SHP77 treated with DMSO at 0.1 percent for 48 hours (cell line): ENCODE measurements at places on chromosomes 6 and 20.
A peak's percentile ranks its signal among the peaks of the same experiment; 100 is the strongest.

- DNase-seq = no peak
Observed at GRCh38 chr20:45114465-45115385, at the start of gene WFDC5. WFDC5 (minus strand) TSS chr20:45115174; CDS start chr20:45115083, 91 bp downstream.

GRCh38 chr6:47698342-47698787, at the start of gene ADGRF4:
ADGRF4 (plus strand) TSS chr6:47698580; CDS start chr6:47707246, 8,666 bp downstream.
- DNase-seq = no peak

GRCh38 chr6:33695451-33695887, 16.0 kb downstream of the UQCC2 start:
- no peak for DNase-seq

- DNase-seq = no peak
Observed at GRCh38 chr6:118397671-118398465, 150.2 kb upstream of the PLN start.

DNA sequence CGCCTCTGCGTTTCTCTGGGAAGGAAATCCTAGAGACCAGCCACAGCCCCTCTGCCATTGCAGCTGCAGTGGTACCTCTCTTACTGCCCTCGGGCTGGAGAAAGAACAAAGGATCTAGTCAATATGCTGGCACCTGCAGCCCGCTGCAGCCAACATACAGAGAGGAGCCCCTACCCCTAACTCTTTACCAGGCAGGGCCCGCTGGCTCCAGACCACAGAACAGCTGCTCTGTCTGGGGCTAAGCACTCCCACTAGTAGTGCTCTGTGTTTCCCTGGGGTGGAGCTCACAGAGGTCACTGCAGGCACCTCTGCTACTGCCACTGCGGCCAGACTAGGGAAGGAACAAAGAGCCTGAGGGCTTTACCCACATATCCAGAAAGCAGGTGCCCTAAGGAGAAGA, 93.8 kb upstream of the IMPG1 start:
- no peak for DNase-seq

- no peak for DNase-seq
Observed at GRCh38 chr6:136641873-136642465, 91.7 kb upstream of the MAP7 start.

- no peak for DNase-seq
Observed at GRCh38 chr6:41439524-41440418, 104.4 kb downstream of the NCR2 start.

DNA sequence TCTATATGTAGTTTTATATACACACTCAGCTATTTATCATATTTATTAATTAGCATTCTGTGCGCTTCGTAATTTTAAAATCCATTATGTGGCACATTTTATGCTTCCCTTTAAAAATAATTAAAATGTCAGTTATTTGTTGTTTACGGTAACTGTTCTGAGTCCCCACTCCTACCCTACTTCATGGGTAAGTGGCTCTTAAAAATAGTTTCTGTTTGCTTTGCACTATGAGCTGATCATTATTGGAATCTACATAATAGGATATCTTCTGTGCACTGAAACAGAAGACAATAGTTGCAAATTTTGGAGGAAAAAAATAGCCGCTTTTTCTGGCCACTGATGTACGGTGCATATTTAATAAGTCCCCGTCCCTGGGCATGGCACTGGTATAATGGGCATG, 25.2 kb downstream of the LCA5 start:
- no peak for DNase-seq

- no peak for DNase-seq
Observed at GRCh38 chr6:43579171-43579570, 3.2 kb downstream of the POLH start.

- DNase-seq = no peak
Observed at GRCh38 chr6:157592541-157592940, 211.6 kb downstream of the ZDHHC14 start.

DNA sequence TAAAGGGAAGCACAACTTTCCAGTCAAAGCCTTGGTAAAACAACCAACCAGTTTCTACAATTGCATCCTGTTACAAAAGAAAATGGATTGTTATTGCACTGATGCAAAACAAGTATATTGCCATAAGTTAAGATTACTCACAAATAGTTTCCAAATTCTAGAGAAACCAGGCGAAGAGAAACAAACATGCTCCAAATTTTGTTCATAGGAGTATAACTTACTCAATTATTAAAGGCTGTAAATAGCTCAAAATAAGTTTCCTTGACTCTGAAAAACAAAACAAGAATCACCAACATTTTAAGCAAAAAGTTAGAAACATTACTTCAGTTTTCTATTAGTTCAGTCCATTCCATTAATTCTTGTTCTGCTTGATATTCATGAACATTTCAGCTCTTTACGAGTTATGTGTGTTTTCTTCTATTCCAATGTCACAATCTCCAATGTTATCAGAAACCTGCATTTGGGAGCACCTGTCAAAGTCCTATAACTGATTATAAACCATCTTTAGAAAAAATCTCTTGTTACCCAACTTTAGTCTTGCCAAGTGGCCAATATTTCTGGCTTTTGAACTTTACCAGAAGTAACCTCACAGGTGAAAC, 137.9 kb upstream of the THBS2 start:
- DNase-seq = no peak

GRCh38 chr20:34016736-34017135, 23.0 kb downstream of the RALY start:
- no peak for DNase-seq

DNA sequence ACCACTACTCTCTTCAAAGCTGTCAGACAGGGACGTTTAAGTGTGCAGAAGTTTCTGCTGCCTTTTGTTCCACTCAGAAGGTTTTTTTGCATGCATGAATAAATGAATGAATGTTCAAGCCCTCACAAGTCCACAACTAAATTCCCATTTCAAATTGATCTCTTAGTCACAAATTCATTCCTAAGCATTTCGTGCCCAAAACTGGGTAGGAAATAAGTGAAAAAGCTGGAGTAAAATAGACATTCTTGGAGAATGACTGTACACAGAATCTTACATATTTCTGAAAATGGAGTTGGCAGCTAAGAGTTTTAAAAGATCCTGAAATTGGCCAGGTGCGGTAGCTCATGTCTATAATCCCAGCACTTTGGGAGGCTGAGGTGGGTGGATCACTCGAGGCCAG, 117.6 kb downstream of the PERP start:
- DNase-seq = no peak

DNA sequence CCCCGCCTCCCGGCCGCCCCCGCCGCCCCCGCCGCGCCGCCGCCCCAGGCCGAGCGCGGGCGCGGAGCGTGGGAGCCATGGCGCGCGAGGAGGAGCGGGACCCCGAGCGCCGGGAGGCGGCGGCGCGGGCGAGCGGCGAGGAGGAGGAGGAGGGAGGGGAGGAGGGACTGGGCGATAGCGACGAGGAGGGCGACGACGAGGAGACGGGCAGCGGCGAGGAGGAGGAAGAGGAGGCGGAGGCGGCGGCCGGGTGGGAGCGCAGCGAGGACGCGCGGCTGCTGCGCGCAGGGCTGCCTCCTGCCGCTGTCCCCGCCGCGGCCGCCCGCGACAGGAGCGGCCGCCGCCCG, at the start of gene SLC24A3:
Gene SLC24A3 (plus strand): TSS at position 174 of the 347 bp plus-strand sequence.
- no peak for DNase-seq

DNA sequence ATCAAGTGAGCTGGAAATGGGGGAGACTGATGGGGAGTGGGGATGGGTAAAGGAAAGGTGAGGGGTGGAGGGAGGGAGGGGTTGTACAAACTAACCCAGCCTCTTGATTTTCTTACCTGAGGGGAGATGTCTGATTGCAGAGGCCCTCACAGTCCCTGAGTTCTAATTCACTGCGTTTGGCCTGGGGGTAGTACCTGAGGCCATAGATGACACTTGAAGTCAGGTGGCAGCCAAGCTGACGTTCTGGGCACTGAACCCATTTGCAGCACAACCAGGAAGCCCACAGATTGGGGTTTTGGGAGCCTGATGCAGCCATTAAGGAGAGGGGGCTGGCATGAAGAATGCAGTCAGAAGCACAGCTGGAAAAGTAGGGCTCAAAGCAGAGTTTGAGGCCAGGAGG, 153.8 kb upstream of the DTNBP1 start:
- no peak for DNase-seq

- DNase-seq = peak; percentile 5
Observed at GRCh38 chr6:1724124-1724523, 114.4 kb downstream of the FOXC1 start.

GRCh38 chr20:50859161-50859560, 64.3 kb downstream of the BCAS4 start:
- DNase-seq = no peak

DNA sequence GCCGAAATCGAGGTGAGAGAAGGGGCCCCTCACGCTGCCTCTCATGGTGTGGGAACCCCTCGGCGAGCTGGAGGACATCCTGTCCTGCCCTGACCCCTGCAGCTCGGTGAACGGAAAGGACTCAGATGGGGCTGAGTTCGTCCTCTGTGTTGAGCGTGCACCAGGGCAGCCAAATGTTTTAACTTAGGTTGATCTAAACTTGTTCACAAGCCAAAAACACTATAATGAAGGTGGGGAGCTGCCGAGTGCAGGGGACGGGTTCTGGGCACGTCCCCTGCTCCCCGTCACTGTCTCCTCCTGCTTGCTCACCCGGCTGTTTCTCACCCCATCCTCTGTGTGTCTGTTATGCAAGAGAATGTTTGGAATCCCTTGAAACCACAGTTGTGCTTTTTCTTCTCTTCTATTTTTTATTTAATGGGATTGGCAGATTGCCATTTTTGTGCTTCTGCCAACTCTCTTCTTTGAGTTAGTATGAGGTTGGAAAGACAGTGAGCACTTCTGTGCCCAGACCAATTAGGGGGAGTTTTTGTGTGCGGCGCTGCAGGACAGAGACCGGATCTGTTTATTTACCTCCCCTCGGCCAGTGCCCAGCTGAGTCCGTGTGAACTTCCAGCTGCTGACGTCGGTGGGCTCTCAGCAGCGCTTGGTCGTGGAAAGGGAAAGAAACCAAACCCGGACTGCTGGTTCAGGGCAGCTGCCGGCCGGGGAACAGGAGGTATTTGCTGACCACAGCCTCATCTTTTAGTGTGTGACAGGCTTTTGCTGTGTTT, 158.1 kb downstream of the DTNBP1 start:
- DNase-seq = peak; percentile 80

DNA sequence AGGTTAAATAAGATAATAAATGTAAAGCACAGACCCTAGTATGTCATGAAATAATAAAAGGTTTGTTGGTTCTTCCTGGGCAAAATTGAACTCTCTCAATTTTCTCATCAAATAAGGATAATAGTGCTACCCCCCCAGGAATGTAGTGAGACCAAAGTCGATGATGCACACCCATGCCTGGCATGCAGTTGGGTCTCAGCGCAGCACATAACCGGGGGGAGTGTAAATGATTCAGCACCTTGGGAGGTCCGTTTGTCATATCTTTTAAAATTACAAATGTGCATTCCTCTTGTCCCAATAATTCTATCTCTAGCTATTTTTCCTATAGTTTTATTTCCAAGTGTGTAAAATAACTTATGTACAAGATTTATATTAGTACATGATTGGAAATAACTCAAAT, 31.3 kb upstream of the CCDC167 start:
- DNase-seq = no peak

- no peak for DNase-seq
Observed at GRCh38 chr20:46797206-46797605, 87.8 kb downstream of the SLC2A10 start.

GRCh38 chr6:1665214-1665613, 55.5 kb downstream of the FOXC1 start:
- no peak for DNase-seq

DNA sequence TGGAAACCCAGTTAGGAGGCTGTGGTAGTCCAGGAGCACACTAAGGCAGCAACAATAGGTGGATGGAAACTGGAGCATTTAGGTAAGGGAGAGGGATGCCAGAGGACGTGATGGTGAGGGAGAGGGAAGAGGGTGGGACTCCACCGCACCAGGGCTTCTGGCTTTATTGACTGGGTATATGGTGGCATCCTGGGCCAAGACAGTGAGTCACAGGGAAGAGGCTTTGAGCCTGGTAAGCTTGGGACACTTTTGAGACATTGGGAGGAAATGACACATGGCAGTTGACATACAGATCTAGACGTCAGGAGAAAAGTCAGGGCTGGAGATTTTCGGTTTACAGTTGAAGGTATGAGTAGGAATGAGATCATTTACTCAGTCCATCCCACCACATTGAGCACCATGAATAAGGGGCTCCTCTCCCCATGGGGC, 14.9 kb downstream of the NT5E start:
- no peak for DNase-seq

- DNase-seq = no peak
Observed at GRCh38 chr6:44524476-44525227, 137.1 kb downstream of the CDC5L start.

DNA sequence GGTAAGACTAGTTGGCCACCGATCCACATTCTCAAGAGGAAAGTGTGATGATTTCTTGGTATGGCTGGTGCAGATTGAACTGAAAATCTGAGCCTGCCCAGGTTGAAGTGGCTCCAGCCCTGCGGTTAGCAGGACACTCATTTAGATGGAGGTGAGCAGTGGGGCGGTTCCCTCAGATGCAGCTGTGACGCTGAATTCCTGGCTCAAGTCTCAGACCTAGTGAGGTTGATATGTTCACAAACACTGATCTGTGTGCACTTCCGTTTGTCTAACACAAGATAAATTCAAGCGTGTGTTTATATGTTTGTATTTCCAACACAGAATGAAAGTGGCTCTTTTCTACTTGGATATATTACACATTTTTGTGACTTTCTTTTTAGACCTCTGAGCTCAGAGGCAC, 83.4 kb upstream of the FRMD1 start:
- no peak for DNase-seq

- DNase-seq = no peak
Observed at GRCh38 chr6:143205991-143206390, 145.3 kb downstream of the AIG1 start.

DNA sequence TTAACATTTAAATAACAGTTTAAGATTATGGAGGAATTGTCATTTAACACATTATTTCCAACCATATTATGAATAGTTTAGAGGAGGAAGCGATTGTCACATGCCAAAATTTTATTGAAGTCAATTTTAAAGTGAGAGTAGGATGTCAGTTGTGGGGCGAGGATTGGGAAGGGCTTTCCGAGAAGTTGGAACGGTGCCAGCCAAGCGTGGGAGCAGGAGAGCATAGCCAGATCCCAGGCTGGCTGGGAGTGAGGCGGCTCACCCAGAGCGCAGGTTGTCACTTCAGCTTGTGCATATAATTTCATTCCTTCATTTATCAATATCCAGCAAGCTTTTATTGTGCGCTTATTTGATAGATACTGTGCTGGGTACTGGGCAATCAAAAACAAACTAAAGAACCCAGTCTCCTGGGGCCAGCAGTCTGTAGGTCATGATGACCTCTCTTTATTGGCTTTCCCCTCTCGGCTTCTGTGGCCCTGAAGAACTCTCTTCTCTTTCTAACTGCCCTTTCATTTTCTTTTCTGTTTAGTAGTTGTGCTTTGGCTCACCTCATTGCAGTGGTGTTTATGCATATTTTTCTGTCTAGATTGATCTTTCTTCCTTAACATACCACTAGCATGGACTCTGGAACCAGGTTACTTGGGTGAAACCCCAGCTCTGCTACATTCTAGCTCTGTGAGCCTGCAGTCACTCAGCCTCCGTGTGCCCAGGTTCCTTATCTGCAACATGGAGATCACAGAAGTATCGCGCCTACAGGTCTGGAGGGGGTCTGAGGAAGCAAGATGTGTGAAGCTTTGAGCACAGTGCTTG, 6.4 kb downstream of the CEP43 start:
- no peak for DNase-seq

- DNase-seq = no peak
Observed at GRCh38 chr6:44116641-44117382, 10.4 kb downstream of the MRPL14 start.

- no peak for DNase-seq
Observed at GRCh38 chr20:38674092-38674764, 50.1 kb upstream of the SLC32A1 start.

- DNase-seq = no peak
Observed at GRCh38 chr6:5307058-5307457, 45.7 kb downstream of the FARS2 start.

- no peak for DNase-seq
Observed at GRCh38 chr6:84847390-84848160, 83.2 kb upstream of the TBX18 start.
